ENCODE measurements at places on chromosomes 13 and 19.

GRCh38 chr13:86710013-86710412, 910.8 kb upstream of the SLITRK6 start:
- no peak for DNase-seq

GRCh38 chr13:33636955-33637670, 180.8 kb upstream of the RFC3 start:
- no peak for DNase-seq

GRCh38 chr19:35727053-35727955, 9.5 kb downstream of the KMT2B start:
- no peak for DNase-seq

- no peak for DNase-seq
These were observed 20.5 kb downstream of the DZIP1 start for GRCh38 chr13:95624020-95624419.

DNA sequence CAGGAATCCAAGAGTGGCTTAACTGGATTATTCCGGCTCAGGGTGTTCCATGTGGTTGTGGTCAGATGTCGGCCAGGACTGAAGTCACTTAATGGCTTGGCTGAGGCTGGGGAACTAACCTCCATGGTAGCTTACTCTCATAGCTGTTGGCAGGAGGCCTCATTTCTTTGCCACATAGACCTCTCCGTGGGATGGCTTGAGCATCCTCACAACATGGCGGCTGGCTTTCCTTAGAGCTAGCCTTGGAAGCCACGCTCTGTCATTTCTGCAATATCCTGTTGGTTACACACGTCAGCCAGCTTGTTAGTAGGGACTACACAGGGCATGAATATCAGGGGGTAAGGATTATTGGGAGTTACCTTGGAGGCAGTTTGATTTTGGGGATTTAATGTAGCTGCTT, 5.1 kb downstream of the CRX start:
- DNase-seq, result no peak

DNA sequence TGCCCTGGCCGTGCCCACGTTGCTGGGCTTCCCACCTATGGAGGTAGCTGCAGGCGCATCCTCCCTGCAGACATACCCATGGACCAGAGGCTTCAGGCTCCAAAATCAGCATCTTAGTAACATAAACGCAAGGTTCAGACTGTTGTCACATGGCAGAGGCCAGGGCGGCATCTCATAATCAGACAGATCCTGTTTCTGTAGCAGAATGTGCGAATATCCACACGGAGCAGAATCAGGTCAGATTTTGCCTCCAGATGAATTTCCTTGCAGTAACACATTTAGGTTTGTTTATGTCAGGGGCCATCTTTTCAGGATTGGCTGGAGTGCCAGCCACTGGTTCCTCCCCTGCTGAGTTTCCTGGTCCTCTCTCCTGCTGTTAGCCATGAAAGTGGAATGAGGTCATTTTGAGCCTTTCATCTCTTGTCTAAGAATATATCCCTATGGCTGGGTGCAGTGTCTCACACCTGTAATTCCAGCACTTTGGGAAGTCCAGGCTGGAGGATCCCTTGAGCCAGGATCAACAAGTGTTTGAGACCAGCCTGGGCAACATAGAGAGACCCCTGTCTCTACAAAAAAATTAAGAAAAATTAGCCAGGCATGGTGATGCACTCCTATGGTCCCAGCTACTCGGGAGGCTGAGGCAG, 20.5 kb downstream of the SMARCA4 start:
- no peak for DNase-seq

Measured in stimulated activated CD4-positive, alpha-beta T cell treated with anti-CD3 and anti-CD28 coated beads, Interleukin-12 subunit alpha, Interleukin-12 subunit beta, amount 100 ng/mL, for 48 hours (primary cell).